ENCODE measurements at places on chromosomes 16 and 17.

DNA sequence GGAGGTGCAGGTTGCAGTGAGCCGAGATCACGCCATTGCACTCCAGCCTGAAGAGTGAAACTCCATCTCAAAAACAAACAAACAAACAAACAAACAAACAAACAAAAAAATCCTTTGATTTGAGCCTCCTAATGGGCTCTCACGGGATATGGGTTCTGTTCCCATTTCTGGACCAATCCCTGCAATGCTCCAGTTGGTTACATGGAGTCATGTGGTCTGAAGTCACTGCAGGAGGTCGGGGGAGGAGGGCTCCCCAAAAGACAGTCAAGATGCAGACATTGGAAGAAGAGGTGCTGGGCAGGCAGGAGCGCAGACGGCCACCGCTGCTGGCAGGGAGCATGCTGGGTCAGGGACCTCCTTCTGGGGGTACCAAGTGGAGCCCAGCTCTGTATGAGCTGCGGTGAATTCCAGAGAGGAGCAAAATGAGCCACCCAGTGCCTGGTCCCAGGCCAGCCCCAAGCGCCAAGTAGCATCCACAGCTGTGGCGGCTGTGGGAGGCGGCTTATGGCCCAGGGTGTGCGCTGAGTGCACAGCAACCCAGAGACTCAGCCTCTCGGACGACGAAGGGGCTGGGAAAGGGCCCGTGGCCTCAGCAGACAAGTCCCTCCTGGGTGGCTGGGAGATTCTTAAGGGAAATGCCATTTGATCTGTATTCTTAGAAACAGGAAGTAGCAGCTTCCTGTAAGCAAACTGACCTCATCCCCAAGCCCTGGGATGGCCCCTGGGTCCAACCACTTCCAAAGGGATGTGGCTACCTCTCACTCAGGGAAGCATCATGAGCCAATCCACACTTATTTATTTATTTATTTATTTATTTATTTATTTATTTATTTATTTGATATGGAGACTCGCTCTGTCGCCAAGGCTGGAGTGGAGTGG lies 19.6 kb upstream of the ATP2A3 start:
- DNase-seq, result no peak

GRCh38 chr16:75292691-75293090 lies 41.3 kb upstream of the BCAR1 start:
- no peak for DNase-seq

DNA sequence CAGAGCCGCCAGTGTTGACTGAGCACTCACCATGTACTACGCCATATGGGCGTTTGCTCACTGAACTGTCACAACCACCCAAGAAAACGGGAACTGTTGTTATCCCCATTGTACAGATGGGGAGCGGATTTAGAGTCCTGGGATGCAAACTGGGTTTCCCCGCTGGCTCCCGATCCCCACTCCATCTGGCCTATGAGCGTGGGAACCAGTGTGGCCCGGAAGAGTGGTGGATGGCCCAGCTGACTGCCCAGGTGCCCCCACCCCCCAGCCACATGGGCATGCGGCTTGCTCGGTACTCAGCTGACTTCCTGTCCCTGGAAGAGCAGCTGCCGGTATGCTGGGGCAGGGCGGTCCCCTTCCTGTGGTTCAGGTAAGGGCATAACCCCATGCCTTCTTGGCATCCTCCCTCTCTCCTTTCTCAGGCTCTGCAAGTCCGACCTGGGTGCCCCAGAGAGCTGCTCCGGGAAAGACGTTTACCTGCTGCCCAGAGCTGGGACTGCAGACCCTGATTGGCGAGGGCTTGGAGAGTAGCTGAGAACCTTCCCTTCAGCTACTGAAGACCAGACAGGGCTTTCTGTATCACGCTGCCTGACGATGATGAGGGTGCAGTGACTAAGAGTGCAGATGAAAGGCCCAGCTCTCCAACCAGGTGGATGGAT lies 16.2 kb downstream of the SOCS3 start:
- no peak for DNase-seq

DNA sequence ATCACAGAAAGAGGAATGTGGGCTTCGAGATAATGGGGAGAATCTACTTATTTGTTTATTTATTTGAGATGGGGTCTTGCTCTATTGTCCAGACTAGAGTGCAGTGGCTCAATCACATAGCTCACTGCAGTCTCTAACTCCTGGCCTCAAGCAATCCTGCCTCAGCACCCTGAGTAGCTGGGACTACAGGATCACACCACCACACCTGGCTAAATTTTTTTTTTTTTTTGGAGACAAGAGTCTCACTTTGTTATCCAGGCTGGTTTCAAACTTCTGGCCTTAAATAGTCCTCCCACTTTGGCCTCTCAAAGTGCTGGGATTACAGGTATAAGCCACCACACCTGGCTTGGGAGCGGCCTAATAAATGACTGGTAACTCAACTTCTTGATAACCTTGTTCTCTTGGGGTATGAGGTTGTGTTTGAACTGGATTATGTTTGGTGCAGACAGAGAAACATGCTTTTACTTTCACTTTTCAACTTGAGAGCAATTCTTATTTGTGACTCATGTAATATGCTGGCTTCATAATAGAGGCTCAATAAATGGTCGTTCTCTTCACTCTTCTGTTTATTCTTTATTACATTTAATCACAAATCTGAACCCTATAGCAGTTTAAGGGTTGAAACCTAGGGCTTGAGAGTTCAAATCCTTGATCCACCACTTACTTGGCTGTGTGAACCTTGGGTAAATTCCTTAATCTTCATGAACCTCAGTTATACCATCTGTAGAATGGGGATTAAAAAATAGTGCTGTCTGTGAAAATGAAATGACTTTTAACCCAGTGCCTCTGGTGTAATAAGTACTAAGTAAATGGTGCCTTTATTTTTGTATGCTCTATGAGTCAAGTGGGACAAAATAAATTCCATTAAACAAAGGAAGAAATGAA lies 129.1 kb upstream of the HS3ST2 start:
- DNase-seq, result no peak

GRCh38 chr16:48592839-48593429 lies 17.0 kb downstream of the N4BP1 start:
- no peak for DNase-seq

DNA sequence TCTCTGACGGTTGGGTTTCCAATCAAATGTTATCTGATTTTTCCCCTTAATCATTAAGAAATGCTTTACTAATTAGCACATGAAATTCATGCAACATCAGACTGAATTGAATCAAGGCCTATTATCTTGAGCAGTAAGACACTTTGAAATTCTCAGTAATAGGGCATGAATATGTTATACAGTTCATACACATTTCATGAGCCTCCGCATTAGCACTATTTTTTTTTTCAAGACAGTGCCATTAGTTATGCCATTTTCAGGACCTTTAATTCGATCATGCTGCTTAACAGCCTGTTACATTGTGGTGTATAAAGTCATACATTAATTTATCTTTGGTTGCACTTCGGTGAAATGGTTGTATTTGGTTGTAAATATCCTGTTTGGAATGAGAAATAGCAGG lies 862.6 kb upstream of the GOT2 start:
- no peak for DNase-seq

GRCh38 chr17:10271106-10271562 lies 72.7 kb upstream of the GAS7 start:
- no peak for DNase-seq

GRCh38 chr17:73624496-73624988 lies 19.7 kb downstream of the SDK2 start:
- no peak for DNase-seq

- no peak for DNase-seq
Measured at GRCh38 chr16:9275816-9276354, 184.4 kb downstream of the HAPSTR1 start.
